Peyer's patch (tissue), 4 donors: ENCODE measurements at places on chromosomes 5 and 9. TPM values are rescaled to one million over a fixed set of nuclear protein-coding genes. Genes with fewer than 3 reads are reported as not detected.

TMED7 gene
- total RNA-seq: 116 TPM

CD72 gene
- 62.7 TPM for total RNA-seq

ACTBL2 gene
- total RNA-seq: not detected

HSPB3 gene
- not detected for total RNA-seq

C5orf52 gene
- not detected for total RNA-seq

CATSPER3 gene
- total RNA-seq: 2.4 TPM

TRIM23 gene
- total RNA-seq: 9.1 TPM

SPAAR gene
- total RNA-seq: not detected

CCNJL gene
- 15.1 TPM for total RNA-seq

LARP1 gene
- 135 TPM for total RNA-seq

CRAT gene
- 50.3 TPM for total RNA-seq

MLANA gene
- total RNA-seq: not detected

PSD2 gene
- not detected for total RNA-seq

LHX3 gene
- not detected for total RNA-seq

COL27A1 gene
- 23.1 TPM for total RNA-seq

COL5A1 gene
- 17.1 TPM for total RNA-seq

SLC4A9 gene
- total RNA-seq: 0.40 TPM

ITK gene
- 16.5 TPM for total RNA-seq

SLC6A3 gene
- not detected for total RNA-seq

ARSI gene
- total RNA-seq: not detected

PCDHA9 gene
- total RNA-seq: 0.83 TPM

C8G gene
- total RNA-seq: 66.2 TPM

BNC2 gene
- 3.9 TPM for total RNA-seq

POLR3G gene
- total RNA-seq: 0.53 TPM

RNF180 gene
- 3.2 TPM for total RNA-seq

SLC34A1 gene
- total RNA-seq: 0.35 TPM

F2RL2 gene
- total RNA-seq: 3.3 TPM

IL33 gene
- total RNA-seq: 4.2 TPM
